NCI-H510A (cell line): ENCODE measurements at places on chromosomes 3 and 15.

DNA sequence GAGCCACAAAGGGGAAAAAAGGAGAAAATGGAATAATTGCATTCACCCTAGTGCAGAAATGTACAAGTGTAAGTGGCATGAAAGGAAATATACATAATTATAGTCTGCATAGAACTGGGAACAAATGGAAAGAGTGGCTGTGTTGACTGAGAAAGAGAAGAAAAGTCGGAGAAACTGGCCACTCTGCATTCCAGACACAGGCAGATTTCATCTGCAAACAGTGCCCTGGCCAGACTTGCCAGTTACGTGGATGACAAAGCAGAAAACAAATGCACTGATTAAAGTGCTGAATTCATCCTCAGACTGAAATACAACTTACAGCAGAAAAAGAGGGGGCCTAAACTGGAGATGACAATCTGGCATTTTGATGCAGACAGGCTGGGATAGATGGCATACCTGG, 129.8 kb downstream of the FGF12 start:
- DNase-seq: no peak

GRCh38 chr3:51739110-51739509, 32.2 kb downstream of the GRM2 start:
- DNase-seq: no peak

DNA sequence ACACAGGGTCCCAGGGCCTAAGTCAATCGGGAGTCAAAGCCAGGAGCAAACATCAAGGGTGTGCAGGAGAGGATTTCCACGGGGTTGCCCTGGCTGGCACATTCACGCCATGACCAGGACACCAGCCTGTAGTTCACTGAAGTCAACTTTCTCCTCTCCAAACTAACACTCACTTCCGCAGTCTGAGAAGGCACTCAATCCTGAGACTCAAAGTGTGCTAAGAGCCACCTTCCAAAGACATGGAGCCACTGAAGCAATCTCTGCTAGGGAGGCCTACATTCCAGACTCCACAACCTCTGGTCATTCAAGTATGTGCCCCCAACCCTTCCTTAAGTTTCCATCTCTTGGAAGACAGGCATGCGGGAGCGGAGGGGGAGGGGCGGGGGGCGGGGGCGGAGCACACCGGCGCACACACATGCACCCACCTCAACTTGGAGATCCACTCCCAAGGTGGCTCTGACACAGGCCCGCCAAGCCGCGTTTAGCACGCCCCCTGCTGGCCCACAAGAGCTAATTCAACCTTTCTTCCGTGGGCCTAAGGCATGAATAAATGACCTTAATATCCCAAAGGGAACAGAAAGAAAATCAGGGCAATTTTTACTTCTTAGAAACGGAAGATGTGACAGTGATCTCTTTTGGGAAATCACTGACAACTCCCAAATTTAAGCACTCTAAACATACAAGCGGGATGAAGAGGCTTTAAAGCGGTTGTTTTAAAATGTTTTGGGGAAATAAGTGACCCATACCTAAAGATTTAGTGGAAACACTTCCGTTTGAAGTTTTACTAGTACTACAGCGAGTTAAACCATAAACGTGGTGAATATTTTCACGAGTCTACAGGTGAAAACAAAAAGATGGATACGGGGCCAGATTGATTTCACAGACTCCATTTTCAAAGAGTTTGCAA, 162.5 kb upstream of the CHRNA7 start:
- DNase-seq: no peak

DNA sequence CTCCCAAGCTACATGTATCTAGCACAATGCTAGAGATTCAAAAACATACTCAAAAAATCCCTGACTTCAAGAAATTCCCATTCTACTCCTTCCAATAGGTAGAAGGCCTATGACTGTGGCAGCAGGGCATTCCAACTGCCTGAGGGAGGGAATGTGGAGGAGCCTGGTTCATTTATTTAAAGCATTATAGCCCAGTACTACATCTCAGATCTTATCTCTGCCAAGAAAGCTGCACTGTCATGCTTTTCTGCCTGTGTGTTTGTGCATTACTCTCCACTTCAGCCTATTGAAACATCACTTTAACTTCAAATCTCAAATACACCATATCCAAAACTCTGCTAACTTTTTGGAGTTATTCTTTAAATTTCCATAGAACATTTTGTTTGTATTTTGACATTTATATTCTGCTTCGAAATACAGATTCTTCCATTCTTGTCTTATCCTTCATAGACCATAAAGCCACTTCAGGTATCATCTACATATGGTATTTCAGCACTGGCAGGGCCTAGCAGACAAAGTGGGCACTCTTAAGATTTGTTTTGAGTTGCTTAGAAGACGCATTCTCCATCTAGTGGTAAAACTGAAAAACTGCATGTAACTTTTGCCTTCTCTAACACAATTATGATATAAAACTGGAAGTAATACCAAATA, 59.1 kb upstream of the NEDD4 start:
- no peak for DNase-seq

DNA sequence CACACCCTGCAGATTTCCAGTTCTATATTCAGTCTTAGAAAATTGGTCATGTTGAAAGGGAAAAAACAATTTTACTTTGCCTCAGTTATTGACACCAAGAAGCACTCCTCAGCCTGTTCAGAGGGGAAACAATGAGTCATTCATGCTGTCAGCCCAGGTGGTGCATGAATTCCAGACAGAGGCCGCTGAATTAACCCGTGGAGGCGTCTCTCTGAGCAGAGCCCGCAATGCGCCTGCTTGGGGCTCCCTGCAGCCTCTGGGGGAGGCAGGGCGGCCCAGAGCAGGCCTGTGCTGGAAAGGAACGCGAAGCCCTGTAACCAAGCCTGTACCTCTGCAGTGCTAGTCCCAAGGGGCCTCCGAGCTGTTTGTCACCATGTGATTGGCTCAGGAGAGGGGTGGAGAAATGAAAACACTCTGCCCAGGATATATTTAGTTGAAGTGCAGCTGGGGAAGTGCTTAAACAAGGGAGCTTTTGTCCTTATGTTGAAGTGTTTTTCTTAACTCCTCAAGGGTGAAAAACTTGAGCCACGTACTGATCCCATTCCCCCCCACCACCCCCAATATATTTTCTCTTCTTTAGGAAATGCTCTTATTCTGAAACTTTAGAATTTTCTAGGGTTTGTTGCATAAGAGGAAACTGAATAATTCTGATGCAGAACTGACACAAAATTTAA, 68.3 kb upstream of the CHD2 start:
- peak; percentile 95 for DNase-seq

DNA sequence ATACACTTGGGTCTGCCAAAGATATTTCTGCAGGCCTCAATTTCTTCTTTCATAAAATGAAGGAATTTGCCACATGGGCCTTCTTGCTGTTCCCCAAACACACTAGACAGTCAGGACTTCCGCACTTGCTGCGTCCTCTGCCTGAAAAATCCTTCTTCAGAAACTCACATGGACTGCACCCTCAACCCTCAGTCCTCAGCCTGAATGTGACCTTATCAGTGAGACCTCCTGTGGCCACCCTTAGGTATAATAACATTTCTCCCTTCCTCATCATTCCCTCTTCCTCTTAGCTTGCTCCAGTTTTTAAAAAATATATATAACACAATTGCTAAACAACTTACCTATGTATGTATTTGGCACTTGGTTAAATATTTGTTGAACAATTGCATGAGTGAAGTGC, 257.5 kb downstream of the MFSD1 start:
- DNase-seq: no peak

DNA sequence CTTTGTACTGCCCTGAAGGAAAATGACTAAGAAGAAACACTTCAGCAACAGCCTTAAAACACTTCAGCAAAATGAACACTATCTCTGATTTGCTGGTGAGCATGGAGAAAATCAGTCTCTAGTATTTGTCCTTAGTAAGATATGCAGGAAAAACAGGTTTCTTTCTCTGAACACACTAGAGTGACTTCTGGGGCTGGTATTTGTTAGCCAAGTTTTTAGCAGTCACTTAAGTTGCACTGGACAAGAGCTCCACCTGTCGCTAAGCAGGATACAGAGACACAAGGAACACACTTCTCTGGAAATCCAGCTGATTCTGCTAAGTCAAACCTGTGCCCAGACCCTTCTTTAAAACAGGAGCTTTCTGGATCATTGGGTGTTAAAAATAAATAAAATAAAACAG, 65.3 kb downstream of the CHAC1 start:
- no peak for DNase-seq

- no peak for DNase-seq
These were observed 32.7 kb upstream of the PLSCR5 start for GRCh38 chr3:146637871-146638270.

DNA sequence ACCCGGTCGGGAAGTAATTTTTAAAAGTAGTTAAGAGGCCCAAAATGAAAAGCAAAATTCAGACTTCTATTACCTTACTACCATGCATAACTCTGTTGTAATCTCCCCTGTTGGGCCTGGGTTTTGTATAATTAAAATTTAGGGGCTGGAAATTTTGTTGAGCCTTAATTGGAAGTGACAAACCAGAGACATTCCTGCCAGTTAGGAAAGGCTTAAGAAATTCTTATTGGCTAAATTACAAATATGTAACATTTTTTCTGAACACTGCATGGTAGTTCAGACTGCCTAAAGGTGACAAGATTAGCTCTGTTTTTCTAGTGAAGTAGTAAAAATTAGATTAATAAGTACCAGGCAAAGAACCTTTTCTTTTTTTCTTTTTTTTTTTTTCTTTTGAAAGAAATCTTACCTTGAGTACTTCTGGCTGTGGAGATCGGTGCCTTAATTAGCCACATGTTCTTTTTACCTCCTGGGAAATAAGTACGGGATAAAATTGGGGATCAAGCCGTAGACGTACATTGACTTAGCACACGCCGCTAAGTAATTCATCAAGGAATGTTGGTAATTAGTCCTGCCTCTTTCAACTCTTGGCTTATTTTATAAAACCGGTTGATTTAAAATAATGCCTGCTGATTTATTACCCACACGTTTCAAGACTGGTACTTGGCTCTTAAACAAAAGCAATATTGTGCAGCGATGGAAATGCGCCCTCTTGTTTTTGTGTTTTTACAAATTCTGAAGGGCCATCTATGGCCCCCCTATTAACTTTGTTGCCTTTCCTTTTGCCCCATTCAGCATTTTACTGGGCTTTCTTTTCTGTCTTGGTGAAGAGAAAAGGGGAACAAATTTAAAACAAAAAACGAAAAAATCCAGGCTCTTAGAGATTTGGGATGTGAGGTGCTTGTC, 111.2 kb upstream of the SAMMSON start:
- DNase-seq: no peak

GRCh38 chr3:155431856-155432570, 138.5 kb upstream of the STRIT1 start:
- DNase-seq: no peak

- DNase-seq: no peak
These were observed 140.4 kb downstream of the NEK10 start for GRCh38 chr3:27228805-27229204.

- DNase-seq: no peak
These were observed 49.0 kb upstream of the FGD5 start for GRCh38 chr3:14769544-14770325.

GRCh38 chr15:46461416-46461815, 826.6 kb downstream of the SQOR start:
- no peak for DNase-seq

- no peak for DNase-seq
These were observed 217.1 kb upstream of the KCNMB2 start for GRCh38 chr3:178318941-178319816.

DNA sequence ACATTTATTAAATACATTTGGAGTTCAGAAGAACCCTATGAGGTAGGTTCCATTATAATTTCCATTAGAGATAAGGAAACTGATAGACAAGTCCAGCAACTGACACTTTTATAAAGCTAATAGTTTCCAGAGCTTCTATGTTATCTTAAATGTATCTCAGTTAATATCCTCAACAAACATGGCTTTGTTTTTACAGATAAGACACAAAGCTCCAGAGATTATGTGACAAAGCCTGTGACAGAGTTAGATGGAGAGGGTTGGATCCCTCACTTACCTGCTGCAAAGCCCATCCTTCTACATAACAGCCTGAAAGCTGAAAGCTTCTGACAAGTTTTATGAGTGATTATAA, 473 bp upstream of the COMMD2 start:
- DNase-seq: no peak

GRCh38 chr3:173410436-173410835, 12.9 kb downstream of the NLGN1 start:
- no peak for DNase-seq

DNA sequence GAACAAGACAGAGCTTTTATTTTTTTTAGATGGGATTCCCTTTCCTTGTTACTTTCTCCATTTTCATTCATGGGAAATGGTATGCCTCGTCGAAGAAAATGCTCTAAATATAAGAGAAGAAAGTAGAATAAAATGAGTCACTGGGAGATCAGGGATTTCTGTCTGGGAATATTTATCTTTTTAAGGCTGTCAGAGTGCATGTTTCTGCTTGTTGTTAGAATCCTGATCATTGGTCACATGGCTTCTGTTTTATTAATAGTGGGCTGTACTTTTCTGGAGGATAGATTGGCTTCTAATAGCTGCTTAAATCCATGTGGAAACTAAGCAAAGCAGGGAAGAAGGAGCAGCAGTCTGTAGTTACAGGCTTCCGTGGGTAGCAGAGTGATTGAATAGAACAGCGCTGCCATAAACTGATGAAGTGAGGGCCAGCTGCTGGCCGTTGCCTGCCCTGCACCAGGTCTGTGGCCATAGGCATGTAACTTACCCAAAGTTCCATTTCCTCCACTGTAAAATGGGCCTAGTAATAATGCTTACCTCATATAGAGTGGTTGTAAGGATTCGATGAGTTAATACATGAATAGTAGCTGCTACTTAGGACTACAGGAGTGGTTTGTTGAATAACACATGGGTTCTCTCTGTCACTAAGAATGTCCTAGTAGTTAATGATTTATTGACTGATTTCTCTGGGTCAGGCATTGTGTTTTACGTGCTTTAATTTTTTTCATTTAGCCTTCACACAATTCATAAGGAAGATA, 289.9 kb downstream of the SATB1 start:
- DNase-seq: no peak

- DNase-seq: no peak
These were observed 40.3 kb upstream of the PTPRG start for GRCh38 chr3:61520966-61521628.

DNA sequence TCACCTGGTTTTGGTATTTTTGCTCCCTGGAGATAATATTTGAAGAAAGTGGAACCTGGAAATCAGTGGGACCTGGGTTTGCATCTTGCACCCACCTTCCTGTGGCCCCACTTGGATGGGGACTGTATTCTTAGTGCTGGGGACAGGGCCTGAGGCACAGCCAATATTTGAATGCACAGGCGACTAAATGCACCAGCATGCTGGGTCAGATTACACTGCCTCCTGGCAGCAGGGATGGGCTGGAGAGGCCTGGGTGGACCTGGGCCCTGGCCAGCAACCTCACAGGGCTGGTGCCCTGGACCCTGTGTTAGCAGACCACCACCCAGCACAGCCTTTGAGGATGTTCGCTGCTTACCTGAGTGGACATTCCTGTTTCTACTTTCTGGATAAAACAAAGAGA, 10.5 kb downstream of the ITIH4 start:
- no peak for DNase-seq

- no peak for DNase-seq
These were observed 144.9 kb downstream of the MEGF11 start for GRCh38 chr15:66108483-66109265.

GRCh38 chr3:191342411-191342810, 12.1 kb upstream of the UTS2B start:
- no peak for DNase-seq

- no peak for DNase-seq
These were observed 139.5 kb upstream of the RGMA start for GRCh38 chr15:93228546-93228945.
